ENCODE measurements at places on chromosomes 7 and 10. TPM values are rescaled to one million over a fixed set of nuclear protein-coding genes. Genes with fewer than 3 reads are reported as not detected.

GRCh38 chr7:63073736-63074135 lies 924.9 kb upstream of the ZNF722 start:
- H3K4me1 ChIP-seq = no peaks in the 10 kb centered on the region
- no peaks in the 10 kb centered on the region for H3K27me3 ChIP-seq
- no peak overlapping the region for H3K27ac ChIP-seq
- peaks cover 3% of the 10 kb centered on the region for H3K36me3 ChIP-seq
- peak; percentile 79 for DNase-seq

Gene ELN
- 13.3 TPM for total RNA-seq

DNA sequence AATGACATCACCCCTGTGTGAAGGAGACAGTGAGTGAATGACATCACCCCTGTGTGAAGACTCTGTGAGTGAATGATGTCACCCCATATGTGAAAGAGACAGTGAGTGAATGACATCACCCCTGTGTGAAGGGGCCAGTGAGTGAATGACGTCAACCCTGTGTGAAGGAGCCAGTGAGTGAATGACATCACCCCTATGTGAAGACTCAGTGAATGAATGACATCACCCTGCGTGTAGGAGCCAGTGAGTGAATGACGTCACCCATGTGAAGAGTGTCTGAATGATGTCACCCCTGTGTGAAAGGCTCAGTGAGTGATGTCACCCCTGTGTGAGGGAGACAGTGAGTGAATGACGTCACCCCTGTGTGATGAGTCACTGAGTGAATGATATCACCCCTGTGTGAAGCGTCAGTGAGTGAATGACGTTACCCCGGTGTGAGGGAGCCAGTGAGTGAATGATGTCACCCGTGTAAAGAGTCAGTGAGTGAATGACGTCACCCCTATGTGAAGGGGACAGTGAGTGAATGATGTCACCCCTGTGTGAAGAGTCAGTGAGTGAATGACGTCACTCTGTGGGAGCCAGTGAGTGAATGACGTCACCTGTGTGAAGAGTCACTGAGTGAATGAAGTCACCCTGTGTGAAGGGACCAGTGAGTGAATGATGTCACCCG lies 478.1 kb downstream of the PTPRN2 start:
- H3K4me3 ChIP-seq = no peak overlapping the region
- H3K36me3 ChIP-seq = peaks cover 4% of the 10 kb centered on the region
- peak; percentile 64 for DNase-seq
- no peaks in the 10 kb centered on the region for H3K4me1 ChIP-seq

Gene NKX1-2
- not detected for total RNA-seq

Gene TUBAL3
- not detected for total RNA-seq

Gene SPACDR
- not detected for total RNA-seq

Gene CLRN3
- not detected for total RNA-seq

Gene WNT8B
- total RNA-seq = not detected

Gene ZNF467
- total RNA-seq = 4.4 TPM

Gene PVRIG
- total RNA-seq = not detected

DNA sequence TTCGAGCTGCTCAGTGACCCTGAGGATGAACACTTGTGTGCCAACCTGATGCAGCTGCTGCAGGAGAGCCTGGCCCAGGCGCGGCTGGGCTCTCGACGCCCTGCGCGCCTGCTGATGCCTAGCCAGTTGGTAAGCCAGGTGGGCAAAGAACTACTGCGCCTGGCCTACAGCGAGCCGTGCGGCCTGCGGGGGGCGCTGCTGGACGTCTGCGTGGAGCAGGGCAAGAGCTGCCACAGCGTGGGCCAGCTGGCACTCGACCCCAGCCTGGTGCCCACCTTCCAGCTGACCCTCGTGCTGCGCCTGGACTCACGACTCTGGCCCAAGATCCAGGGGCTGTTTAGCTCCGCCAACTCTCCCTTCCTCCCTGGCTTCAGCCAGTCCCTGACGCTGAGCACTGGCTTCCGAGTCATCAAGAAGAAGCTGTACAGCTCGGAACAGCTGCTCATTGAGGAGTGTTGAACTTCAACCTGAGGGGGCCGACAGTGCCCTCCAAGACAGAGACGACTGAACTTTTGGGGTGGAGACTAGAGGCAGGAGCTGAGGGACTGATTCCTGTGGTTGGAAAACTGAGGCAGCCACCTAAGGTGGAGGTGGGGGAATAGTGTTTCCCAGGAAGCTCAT lies 1.1 kb downstream of the DDIT4 start:
- H3K4me1 ChIP-seq = peaks cover 60% of the 10 kb centered on the region
- peak overlapping the region; percentile 98 for H3K4me3 ChIP-seq
- peak overlapping the region; percentile 100 for H3K27ac ChIP-seq
- peak; percentile 92 for DNase-seq
- no peaks in the 10 kb centered on the region for H3K27me3 ChIP-seq
- peaks cover 19% of the 10 kb centered on the region for H3K36me3 ChIP-seq

Gene MBL2
- total RNA-seq = not detected

Gene WDFY4
- not detected for total RNA-seq

Gene MACROH2A2
- total RNA-seq = 36.5 TPM

Gene EN2
- 3.4 TPM for total RNA-seq

Gene SFRP5
- total RNA-seq = not detected

Gene TRIP6
- total RNA-seq = 123 TPM

- no peak overlapping the region for H3K27ac ChIP-seq
- peaks cover 2% of the 10 kb centered on the region for H3K36me3 ChIP-seq
- no peak for DNase-seq
- H3K27me3 ChIP-seq = no peaks in the 10 kb centered on the region
- H3K4me3 ChIP-seq = no peak overlapping the region
These were observed 127.9 kb downstream of the FAM53B start for GRCh38 chr10:124616040-124616835.

- no peak overlapping the region for H3K4me3 ChIP-seq
- H3K27ac ChIP-seq = no peak overlapping the region
- H3K36me3 ChIP-seq = no peaks in the 10 kb centered on the region
- no peaks in the 10 kb centered on the region for H3K4me1 ChIP-seq
- no peak for DNase-seq
These were observed 9.1 kb upstream of the PRKAR2B start for GRCh38 chr7:107035446-107035845.

DNA sequence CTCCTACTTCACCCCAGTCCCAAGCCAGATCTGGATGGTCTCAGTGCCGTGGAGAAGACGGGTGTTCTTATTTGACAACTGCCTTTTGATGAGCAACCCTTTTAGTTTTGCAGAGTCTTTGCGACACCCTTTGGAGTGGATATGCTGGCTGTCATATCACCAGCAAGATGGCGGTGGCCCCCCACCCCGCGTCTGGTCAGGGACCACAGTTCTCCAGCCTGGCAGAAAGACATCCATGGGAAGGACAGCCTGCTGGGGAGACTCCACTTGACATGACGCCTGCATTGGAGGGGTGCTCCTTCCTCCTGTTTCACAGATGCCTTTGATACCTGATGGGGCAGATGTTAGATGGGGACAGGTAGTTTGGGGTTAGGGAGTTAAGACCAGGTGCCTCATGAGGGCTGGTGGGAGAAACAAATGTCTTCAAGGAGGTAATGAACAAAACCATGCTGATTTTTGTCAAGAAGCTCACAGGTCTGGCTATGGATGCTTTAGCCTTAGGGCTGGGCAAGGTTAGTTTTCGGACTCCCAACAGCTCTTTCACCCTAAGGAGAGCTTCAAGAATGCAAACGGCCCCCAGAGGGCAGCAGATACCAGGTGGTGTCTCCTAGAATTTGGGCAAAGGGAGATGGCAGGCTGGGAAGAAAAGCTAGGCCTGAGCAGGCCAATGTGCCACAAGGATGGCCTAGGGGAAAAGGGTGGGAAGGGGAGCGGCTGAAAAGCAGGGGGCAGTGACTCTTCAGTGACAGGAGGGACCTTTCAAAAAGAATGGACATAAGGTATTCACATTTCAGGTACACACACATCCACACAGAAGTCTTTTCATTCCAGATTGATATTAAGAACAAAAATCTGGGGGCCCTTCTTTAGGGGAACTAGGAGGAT lies 95.2 kb downstream of the CLEC2L start:
- H3K4me3 ChIP-seq = no peak overlapping the region
- H3K36me3 ChIP-seq = peaks cover 52% of the 10 kb centered on the region
- H3K27me3 ChIP-seq = no peaks in the 10 kb centered on the region
- H3K4me1 ChIP-seq = peaks cover 3% of the 10 kb centered on the region
- no peak for DNase-seq

DNA sequence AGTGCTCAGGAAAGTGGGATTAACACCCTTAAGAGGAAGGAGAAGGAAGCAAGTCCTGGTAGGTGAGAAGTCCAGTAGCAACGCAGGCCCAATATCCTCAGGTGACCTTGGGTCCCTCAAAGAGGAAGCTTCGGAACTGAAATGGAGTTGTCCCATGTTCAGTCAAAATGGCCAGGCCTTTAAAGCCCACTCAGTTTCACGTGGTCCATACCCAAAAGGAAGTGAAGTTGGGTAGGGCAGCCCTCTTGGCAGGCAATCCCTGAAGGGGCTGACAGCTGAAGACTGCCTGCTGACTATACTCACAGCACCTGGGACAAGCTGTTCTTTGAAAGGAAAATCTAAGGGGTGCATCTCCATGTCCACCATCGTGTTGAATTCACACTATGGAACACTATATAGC lies 3.0 kb downstream of the GSAP start:
- H3K36me3 ChIP-seq = no peaks in the 10 kb centered on the region
- H3K27ac ChIP-seq = no peak overlapping the region
- DNase-seq = no peak
- H3K27me3 ChIP-seq = no peaks in the 10 kb centered on the region
- H3K4me3 ChIP-seq = no peak overlapping the region
- H3K4me1 ChIP-seq = peaks cover 42% of the 10 kb centered on the region

DNA sequence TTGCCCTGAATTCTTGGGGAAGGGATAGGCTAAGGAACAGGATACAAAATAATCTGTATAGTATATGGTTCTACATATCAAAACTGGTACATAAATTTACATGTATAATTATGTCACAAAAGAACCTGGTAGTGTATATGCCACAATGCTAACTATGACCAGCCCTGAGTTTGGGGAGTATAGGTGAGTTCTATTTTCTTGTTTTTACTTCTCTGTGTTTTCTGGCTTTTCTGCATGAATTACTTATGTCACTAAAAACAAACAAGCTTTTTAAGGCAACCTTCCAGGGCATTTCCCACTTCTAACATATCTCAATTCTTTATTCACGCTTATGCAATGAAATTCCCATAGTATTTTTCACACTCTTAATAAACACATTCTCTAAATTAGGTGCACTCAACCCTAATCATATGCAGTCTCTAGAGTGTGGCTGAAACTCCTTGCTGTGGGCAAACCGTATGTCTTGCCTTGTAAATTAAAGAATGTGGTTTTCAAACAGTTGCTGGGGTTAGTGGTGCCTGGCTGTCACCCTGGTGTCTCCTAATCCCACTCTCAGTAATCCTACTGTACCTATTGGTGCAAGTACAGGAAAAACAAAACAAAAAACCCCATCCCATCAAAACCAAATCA lies 14.0 kb upstream of the INSIG1 start:
- peaks cover 55% of the 10 kb centered on the region for H3K27me3 ChIP-seq

Gene FKBP6
- not detected for total RNA-seq

GRCh38 chr7:134941185-134941900 lies 45.0 kb upstream of the AGBL3 start:
- H3K4me1 ChIP-seq = peaks cover 51% of the 10 kb centered on the region
- H3K27me3 ChIP-seq = no peaks in the 10 kb centered on the region
- DNase-seq = no peak

DNA sequence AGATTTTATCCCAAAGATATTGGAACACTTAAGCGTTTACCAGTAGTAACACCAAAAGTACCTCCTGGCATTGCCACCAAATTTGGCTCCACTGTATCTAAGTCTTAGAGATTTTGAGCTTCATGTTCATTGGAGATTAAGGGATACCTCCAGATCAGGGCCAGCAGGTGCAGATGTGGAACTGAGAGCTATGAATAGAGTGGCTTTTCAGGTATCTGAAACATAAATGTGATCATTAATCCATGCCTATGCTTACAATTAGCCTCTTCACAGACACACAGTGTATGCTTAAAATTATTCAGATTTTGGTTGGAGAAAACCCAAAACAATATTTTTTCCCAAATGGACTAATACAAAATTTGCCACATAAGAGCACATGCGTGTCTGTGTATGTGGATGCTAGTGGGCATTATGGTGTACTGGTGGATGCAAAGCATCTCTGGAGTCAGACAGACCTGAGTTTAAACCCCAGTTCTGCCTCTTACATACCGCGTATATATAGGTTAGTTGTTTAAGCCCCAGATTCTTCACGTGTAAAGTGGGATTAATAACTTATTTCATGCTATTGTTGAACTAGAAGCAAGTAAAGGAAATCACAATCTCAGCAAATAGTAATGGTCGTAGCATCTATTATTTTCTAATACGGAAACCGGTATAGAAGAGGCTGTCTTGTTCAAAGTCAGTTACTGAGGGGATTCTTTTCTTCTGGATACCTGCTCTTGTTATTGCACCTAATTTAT lies 6.8 kb upstream of the LRRC4 start:
- H3K4me3 ChIP-seq = no peak overlapping the region
- H3K36me3 ChIP-seq = peaks cover 2% of the 10 kb centered on the region
- no peak overlapping the region for H3K27ac ChIP-seq
- DNase-seq = no peak
- H3K27me3 ChIP-seq = no peaks in the 10 kb centered on the region
- peaks cover 10% of the 10 kb centered on the region for H3K4me1 ChIP-seq

Gene SORCS3
- total RNA-seq = not detected

DNA sequence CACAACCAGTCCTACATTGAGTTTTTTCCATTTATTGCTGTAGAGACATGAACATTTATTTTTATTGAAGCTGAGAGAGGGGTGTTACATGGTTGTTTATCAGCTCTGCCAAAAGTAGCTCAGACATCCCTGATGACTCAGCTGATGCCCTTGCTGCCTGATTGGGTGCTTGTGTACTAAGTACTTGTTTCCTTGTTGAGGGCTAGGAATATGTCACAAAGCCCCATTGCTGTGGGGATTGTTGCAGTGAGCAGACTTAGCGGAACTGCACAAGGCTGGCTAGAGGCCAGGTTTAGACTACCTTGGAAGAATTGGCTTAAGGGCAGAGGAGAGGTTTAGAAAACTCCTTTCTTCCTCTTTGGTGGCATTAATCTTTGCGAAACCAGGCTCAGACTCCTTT lies 110.6 kb downstream of the AUTS2 start:
- H3K4me3 ChIP-seq = no peak overlapping the region
- DNase-seq = no peak
- H3K4me1 ChIP-seq = peaks cover 20% of the 10 kb centered on the region
- H3K27ac ChIP-seq = no peak overlapping the region

- H3K36me3 ChIP-seq = no peaks in the 10 kb centered on the region
- H3K27ac ChIP-seq = no peak overlapping the region
- no peak for DNase-seq
- no peak overlapping the region for H3K4me3 ChIP-seq
- no peaks in the 10 kb centered on the region for H3K4me1 ChIP-seq
These were observed 218.2 kb upstream of the KMT2E start for GRCh38 chr7:104795616-104796398.

GRCh38 chr10:42979721-42980467 lies 97.0 kb upstream of the RET start:
- no peaks in the 10 kb centered on the region for H3K4me1 ChIP-seq
- DNase-seq = peak; percentile 72
- H3K4me3 ChIP-seq = no peak overlapping the region
- H3K27me3 ChIP-seq = no peaks in the 10 kb centered on the region
- H3K36me3 ChIP-seq = no peaks in the 10 kb centered on the region

- no peak overlapping the region for H3K27ac ChIP-seq
- H3K27me3 ChIP-seq = no peaks in the 10 kb centered on the region
- peaks cover 1% of the 10 kb centered on the region for H3K4me1 ChIP-seq
- H3K36me3 ChIP-seq = peaks cover 11% of the 10 kb centered on the region
These were observed 197.6 kb upstream of the FZD1 start for GRCh38 chr7:91066627-91067026.

Gene DGKI
- total RNA-seq = 3.0 TPM

Gene MCM10
- 3.7 TPM for total RNA-seq
